Skeletal muscle cell (primary cell): ENCODE measurements at places on chromosomes 4 and X.

DNA sequence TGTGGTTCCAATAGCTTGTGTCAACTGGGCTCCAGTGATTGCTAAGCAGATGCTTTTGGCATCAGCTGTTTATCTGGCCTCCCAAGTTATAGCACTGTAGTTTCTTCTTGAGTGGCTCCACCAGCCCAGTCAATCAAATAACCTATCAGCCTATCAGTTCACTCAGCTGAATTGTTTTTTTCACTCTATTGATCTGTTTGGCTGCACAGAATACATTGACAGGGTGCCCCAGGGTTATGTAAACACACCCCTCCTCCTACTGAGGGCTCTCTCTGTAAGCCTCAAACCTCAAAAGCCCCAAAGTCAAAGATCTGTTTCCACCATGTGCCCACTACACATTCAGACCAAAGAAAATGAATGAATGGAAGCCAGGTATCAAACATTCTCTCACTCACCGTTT is 214.0 kb downstream of the HS6ST2 start:
- no peak for DNase-seq

- DNase-seq, result peak; percentile 19
Measured at GRCh38 chrX:41824551-41824950, 98.8 kb downstream of the CASK start.

GRCh38 chrX:69124108-69124507 is 41.1 kb downstream of the PJA1 start:
- no peak for DNase-seq

GRCh38 chrX:68490644-68491043 is 8.2 kb upstream of the YIPF6 start:
- DNase-seq, result no peak
